Right forelimb (tissue), 1 donor: ENCODE measurements at places on chromosomes 4 and X.

- no peak for DNase-seq
These were observed 36.9 kb downstream of the PIGG start for GRCh38 chr4:535924-536281.

DNA sequence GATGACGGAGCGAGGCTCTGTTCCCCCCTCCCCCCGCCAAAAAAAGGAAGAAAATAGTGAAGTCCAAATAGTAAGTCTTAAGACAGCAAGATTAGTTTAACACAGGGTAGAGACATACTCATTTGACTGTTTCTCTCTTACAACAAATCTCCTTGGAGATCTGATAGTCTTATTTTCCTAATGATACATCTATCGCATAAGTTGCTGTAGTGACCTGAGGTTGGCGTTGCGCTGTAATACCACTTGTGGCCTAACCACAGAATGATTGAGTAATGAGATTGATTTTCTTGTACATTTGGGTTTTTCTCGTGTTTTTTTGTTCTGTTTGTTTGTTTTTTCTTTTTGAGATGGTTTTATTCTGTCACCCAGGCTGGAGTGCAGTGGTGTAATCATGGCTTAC, 27.2 kb downstream of the OCIAD1 start:
- no peak for DNase-seq

DNA sequence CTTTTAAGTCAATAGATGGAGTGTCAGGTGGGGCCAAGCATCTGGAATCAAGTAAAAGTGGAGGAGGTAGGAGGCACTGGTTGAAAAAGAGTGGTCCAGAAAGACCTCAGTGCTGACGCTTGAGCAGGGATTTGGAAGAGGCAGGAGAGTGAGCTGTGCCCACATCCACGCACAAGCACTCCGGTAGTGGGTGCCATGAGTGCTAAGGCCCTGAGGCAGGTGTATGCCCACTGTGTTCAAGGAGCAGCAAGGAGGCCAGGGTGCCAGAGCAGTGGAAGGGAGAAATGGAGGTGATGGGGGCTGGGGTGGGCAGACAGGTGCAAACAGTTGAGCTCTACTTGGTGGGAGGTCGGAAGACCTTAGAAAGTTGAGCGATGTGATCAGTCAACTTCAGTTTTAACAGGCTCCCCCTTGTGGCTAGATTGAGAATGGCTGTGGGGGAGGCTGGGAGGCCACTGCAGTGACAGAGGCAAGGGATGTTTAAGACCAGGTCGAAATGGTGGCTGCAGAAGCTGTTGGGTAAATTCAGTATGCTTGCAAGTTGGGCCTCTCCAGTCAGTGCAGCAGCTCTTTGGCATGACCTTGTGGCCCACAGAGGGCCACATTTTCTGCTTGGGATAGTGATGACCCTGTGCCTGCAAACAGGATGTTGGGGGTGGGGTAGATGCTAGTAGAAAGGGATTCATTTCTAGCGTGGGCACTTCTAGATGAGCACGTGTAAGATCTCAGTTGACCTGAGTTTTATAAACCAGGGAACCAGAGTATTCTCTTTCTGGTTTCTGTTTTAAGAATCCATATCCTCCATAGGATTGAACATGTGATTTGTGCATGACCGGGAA, 12.7 kb downstream of the TKTL1 start:
- DNase-seq = peak; percentile 47

DNA sequence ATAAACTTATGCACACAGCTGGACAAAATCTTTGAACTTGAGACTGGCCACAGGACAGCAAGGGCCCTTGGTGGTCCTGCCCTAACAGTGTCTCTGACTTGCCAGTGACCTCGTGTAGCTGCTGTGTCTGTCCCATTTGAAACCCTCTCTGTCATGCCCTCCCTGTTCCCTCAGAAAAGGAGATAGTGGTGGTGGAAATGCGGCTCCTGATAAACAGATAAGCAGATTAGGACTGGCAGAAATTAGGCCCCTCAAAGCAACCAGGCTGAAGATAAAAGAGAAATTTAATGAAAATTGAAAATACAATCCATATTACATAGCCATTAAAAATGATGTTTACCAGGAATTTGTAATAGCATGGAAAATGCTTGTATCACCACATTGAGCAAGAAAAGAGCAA, 136.6 kb upstream of the ATP6AP2 start:
- DNase-seq = no peak

GRCh38 chr4:39030725-39031124, 1.5 kb downstream of the TMEM156 start:
- DNase-seq = no peak
